ENCODE measurements at places on chromosomes 12 and 14.

GRCh38 chr12:132145334-132145733 lies 1.1 kb downstream of the NOC4L start:
- DNase-seq: no peak

- DNase-seq: peak; percentile 75
Observed at GRCh38 chr12:22459838-22460490, 84.4 kb downstream of the C2CD5 start.

- DNase-seq: no peak
Observed at GRCh38 chr14:102544747-102545460, 35.3 kb upstream of the ANKRD9 start.

DNA sequence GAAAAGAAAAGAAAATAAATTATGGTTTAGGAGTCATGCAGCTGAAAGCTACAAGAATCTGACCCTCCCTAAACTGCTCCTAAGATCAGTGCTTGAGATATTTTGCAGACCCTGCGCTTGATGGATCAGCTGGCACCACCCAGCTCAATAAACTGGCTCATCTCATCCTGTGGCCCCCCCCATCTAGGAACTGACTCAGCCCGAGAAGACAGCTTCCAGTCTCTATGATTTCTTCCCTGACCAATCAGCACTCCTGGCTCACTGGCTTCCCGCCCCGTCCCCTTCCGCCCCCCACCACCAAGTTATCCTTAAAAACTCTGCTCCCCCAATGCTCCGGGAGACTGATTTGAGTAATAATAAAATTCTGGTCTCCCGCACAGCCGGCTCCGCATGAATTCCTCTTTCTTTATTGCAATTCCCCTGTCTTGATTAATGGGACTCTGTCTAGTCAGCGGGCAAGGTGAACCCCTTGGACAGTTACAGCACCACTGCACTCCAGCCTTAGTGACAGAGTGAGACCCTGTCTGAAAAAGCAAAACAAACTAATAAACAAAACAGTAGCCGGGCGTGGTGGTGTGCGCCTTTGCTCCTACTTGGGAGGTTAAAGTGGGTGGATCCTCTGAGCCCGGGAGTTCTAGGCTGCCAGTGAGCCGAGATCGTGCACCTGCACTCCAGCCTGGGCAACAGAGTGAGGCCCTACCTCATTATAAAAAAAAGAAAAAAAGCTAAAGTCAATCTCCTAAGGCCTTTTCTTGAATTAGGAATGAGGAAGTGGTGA lies 24.5 kb upstream of the SPTLC2 start:
- DNase-seq: peak; percentile 21

- DNase-seq: no peak
Observed at GRCh38 chr12:51090705-51091229, 7.4 kb upstream of the CSRNP2 start.

DNA sequence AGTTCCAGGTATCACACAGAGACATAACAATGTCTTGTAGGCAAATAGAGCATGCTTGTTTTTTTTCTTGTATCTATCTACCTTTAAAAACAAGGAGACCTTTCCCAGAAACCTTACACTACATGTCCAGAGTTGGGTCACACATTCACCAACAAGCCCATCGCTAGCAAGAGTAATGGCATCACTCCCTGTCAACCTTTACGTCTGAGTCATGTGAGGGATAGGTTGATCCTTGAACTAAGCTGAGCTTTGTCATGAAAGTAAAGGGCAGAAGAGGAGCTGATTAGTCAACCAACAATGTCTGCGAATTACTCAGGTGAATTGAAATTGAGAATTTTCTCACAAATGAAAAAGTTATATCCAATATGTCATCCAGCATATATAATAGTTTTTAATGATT lies 219.4 kb downstream of the CNTN1 start:
- DNase-seq: no peak

DNA sequence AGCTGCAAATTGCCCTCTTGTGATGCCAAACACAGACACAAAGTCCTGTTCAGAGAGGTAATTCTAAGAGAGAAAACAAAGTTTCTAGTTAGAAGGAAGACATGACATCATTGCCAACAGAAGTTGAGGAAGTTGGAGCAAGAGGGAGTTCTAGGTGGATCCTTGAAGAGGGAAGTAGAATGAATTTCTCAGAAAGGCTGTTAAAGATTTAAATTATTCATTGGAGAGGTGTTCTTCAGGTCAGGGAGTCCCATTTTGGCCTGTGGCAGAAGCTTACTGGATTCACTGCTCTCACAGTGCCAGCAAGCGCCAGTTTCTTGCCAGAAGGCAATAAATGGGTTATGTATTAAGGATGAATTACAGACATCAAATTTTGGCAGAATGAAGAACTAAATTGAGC lies 15.3 kb downstream of the TSFM start:
- DNase-seq: no peak

GRCh38 chr12:105587237-105587636 lies 256.7 kb downstream of the C12orf75 start:
- no peak for DNase-seq

GRCh38 chr12:28793581-28794151 lies 355.4 kb upstream of the FAR2 start:
- no peak for DNase-seq

DNA sequence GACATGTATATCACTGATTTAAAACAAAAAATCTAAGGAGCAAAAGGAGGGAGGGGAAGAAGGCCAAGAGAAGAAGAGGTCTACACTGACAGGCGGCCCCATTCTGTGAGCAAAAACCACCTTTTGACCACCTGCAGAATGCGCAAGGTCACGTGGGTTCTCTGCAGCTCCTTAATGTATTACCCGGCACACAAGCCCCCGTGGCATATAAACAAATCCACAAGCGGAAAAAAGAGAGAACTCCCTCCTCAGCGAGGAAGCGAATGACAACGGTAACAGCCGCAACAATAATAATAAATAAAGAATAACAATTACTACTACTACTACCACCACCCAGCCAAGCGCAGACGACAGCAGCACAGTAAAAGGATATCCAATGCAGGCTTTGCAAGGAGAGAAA lies 1.3 kb downstream of the KSR2 start:
- peak; percentile 44 for DNase-seq

- DNase-seq: no peak
Observed at GRCh38 chr12:78198896-78199295, 368.2 kb downstream of the NAV3 start.

DNA sequence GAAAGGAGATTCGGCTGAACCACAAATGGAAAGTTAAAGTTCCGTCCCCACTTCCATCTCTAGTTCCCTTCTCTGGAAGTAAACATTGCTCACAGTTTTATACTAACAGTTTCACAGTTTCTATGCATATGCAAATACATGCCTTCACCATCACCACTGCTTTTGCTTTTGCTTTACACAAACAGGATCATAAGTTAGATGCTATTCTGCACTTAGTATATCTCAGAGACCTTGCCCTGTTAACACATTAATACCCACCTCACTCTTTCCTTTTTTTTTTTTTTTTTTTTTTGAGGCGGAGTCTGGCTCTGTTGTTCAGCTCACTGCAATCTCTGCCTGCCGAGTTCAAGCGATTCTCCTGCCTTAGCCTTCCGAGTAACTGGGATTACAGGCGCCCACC lies 890 bp downstream of the TEP1 start:
- no peak for DNase-seq

- DNase-seq: peak; percentile 8
Observed at GRCh38 chr12:122437656-122438121, 15.2 kb upstream of the CLIP1 start.

- DNase-seq: no peak
Observed at GRCh38 chr14:100193417-100194357, 34.2 kb upstream of the DEGS2 start.

DNA sequence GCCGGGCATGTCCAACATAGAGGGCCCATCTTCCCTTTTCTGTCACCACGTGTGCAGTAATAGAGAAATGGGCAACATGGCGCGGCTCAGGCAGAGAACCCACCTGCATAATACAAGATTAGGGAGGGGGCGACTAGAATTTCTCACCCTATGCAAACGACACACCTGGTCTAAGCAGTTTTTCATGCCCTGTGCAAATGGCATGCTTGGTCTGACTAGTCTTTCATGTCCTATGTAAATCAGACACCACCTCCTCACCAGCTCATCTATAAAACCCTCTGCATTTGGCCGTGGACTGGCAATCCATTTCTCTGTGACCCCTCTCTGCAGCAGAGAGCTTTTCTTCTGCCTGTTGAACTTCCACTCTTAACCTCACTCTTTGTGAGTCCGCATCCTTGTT lies 180.2 kb upstream of the PZP start:
- peak; percentile 81 for DNase-seq

- DNase-seq: no peak
Observed at GRCh38 chr12:56522411-56523193, 982 bp downstream of the RBMS2 start.

GRCh38 chr12:60196366-60196765 lies 600.5 kb downstream of the SLC16A7 start:
- no peak for DNase-seq

DNA sequence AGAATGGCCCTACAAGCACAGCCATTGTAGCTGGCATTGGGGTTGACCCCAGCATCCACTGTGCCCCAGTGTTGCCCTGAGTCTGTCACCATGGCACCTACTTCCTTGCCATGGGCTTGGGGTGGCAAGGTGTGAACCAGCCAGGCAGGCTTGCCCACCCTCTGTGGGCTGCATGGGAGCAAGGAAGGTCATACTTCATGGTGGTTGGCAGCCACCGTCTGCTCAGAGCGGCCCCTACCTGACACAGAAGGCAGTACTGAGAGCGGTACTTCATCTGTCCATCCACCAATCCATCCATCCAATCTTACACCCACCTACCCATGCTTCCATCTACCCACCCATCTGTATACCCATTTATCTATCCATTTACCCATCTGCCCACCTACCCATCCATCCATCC lies 160.1 kb downstream of the KIF26A start:
- no peak for DNase-seq

GRCh38 chr14:23069413-23069806 lies 12.1 kb upstream of the CDH24 start:
- no peak for DNase-seq

- DNase-seq: no peak
Observed at GRCh38 chr12:116677202-116677661, 60.6 kb downstream of the SPRING1 start.

GRCh38 chr14:74658535-74659131 lies 46.6 kb upstream of the LTBP2 start:
- DNase-seq: no peak

GRCh38 chr12:58776144-58776543 lies 144.2 kb downstream of the LRIG3 start:
- no peak for DNase-seq

DNA sequence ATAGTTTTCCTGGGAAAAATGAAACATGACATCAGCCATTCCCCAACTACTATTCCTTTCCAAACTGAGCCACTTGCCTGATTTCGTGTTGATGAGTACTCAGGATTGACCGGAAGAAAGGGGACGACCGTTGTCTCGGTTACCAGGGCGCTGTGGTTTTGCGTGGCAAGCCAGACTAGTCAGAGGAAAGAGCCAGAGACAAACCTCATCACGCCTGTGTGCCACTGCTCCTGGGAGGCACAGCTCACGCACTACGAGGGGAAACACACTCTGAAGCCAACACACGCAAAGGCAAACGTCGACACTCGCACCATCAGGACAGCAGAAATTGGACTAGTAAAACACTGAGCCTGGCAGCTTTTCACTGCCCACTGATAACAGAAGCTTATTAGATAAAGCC lies 35.0 kb downstream of the GIT2 start:
- no peak for DNase-seq

GRCh38 chr14:63470962-63471793 lies 72.0 kb downstream of the PPP2R5E start:
- DNase-seq: no peak
